ENCODE measurements at places on chromosomes 3 and 15. TPM values are rescaled to one million over a fixed set of nuclear protein-coding genes. Genes with fewer than 3 reads are reported as not detected.
A peak's percentile ranks its signal among the peaks of the same experiment; 100 is the strongest.

Gene CPLX3
- total RNA-seq, result 0.18 TPM

Gene ERC2
- total RNA-seq, result not detected

- no peak overlapping the region for H3K4me3 ChIP-seq
- no peak overlapping the region for H3K27ac ChIP-seq
- DNase-seq, result no peak
- no peaks in the 10 kb centered on the region for H3K36me3 ChIP-seq
Observed at GRCh38 chr3:55870594-55870993, 383.5 kb upstream of the WNT5A start.

GRCh38 chr15:70045045-70045444, 52.7 kb downstream of the TLE3 start:
- no peak overlapping the region for H3K4me3 ChIP-seq
- H3K4me1 ChIP-seq, result no peaks in the 10 kb centered on the region
- H3K36me3 ChIP-seq, result peaks cover 2% of the 10 kb centered on the region
- no peak overlapping the region for H3K27ac ChIP-seq

Gene HEMK1
- 49.6 TPM for total RNA-seq

- H3K4me1 ChIP-seq, result no peaks in the 10 kb centered on the region
- DNase-seq, result no peak
- no peaks in the 10 kb centered on the region for H3K36me3 ChIP-seq
- H3K27me3 ChIP-seq, result no peaks in the 10 kb centered on the region
- H3K27ac ChIP-seq, result no peak overlapping the region
- no peak overlapping the region for H3K4me3 ChIP-seq
Observed at GRCh38 chr3:22569570-22569969, 633.6 kb upstream of the UBE2E2 start.

Gene CYP1A1
- 2.1 TPM for total RNA-seq

DNA sequence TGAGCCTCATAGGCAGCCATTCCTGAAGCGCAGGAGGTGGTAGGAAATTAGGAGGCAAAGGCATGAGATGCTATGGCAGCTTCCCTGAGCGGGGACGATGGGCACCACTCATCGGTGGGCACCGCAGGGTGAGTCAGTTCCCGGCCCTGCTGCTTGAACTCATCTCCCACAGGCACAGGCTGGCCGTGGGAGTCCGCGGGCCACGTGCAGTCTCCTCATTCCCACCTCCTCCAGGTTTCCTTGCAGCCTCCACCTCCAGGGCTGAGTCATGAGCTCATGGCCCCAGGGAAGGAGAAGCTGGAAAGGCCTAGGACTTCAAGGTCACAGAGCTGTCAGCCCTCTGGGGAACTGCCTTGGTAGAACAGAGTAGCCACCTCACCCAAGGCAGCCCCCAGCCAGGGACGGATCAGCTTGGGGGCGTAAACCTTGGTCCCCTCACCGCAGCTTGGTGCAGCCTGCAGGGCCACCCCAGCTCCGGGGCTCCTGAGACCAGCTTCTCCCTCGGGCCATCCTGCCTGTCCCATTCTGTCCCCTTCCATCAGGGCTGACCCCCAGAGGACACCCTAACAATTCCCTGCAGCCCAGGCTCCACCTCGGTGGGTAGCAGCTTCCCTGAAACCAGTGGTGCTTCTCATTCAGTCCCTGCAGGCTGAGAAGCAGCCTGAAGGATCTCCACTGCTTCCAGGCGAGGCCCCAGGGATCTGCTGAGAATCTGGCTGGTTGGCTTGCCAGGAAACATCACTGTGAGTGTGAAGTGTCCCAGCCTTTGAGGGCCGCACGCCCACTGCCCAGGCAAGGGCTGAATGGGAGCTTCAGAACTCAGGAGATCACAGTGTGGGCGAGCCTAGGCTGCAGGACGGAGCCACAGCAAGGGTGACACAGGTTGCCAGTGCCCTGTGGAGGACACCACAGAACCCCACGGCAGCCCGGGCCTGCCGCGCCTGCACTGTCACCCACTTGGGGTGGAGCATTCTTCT, 150.7 kb upstream of the MEF2A start:
- no peak overlapping the region for H3K27ac ChIP-seq
- no peak overlapping the region for H3K4me3 ChIP-seq
- DNase-seq, result no peak
- no peaks in the 10 kb centered on the region for H3K4me1 ChIP-seq

Gene SYNM
- total RNA-seq, result 5.5 TPM

DNA sequence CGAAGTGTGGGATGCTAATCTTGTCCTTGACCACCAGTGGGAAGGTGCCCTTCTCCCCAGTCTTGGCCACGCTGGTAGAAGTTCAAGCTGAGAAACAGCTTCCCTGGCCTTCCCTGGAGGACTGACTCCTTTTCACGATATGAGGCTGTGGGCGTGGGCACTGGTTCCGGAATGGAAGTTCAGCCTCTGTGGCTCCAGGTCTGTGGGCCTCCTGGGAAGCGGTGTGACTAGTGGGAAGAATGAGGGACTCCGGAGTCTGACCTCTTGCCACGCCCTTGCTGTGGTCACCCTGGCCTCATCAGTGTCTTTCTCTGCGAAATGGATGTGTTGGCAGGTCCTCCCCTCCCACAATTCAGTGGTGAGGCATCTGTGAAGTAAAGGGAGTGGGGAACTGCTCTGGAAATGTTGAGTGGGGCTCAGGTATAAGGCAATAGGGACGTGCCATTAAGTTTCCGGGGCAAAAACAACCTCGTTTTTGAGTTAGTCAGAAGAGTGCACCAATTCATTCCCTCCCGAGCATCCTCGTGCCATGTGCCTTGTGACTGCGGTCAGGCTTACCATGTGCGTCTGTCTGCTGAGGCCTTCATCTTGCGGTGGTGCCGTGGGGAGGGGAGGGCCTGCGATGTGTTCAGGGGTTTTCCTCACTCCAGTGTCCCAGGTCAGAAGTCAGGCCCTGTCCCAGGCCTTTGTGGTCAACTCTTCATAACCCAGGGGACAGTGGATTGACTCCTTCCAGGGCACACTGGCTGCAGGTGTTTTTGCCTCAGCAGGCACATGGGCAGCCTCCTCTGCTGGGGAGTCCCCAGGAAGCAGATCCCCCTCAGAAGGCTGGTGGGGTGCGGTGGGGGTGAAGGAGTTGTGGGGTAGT, 11.8 kb upstream of the SEC13 start:
- H3K36me3 ChIP-seq, result no peaks in the 10 kb centered on the region
- no peak overlapping the region for H3K4me3 ChIP-seq
- DNase-seq, result no peak
- peaks cover 25% of the 10 kb centered on the region for H3K27me3 ChIP-seq
- no peak overlapping the region for H3K27ac ChIP-seq
- peaks cover 4% of the 10 kb centered on the region for H3K4me1 ChIP-seq

GRCh38 chr3:78455712-78456433, 1311.9 kb downstream of the ROBO1 start:
- H3K27ac ChIP-seq, result no peak overlapping the region
- no peaks in the 10 kb centered on the region for H3K27me3 ChIP-seq
- H3K36me3 ChIP-seq, result no peaks in the 10 kb centered on the region
- H3K4me3 ChIP-seq, result no peak overlapping the region
- H3K4me1 ChIP-seq, result no peaks in the 10 kb centered on the region

DNA sequence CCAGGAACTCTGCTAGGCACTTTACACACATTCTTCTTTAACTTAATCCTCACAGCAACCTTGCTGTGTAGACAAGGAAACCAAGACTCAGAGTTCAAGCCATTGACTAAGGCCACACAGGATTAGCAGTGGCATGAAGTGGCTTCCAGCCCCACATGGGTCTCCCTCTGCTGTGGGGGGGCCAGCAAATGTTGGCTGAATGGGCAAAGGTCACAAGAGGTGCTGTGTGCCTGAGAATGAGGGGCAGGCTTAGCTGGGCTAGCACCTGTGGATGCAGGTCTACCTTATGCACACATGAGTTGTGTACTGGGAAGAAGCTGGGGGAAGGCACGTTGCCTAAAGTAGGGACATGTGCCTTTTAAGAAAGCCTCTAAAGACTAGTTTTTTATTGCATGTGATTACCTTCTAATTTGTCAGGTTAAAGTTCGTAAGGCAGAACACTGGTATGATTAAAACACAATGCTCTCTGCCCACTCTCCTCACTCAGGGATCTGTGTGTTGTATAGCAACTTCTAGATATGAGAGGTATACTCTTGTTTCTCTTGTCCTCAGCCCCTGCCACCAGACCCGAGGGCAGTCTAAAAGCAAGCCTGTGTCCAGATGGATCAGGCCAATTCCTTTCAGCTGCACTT, 10.9 kb downstream of the BAHD1 start:
- H3K27ac ChIP-seq, result peak overlapping the region; percentile 85
- H3K36me3 ChIP-seq, result peaks cover 2% of the 10 kb centered on the region
- H3K27me3 ChIP-seq, result no peaks in the 10 kb centered on the region
- H3K4me3 ChIP-seq, result no peak overlapping the region

- no peak for DNase-seq
- H3K4me3 ChIP-seq, result no peak overlapping the region
- H3K36me3 ChIP-seq, result no peaks in the 10 kb centered on the region
- H3K4me1 ChIP-seq, result no peaks in the 10 kb centered on the region
- H3K27me3 ChIP-seq, result no peaks in the 10 kb centered on the region
- H3K27ac ChIP-seq, result no peak overlapping the region
Observed at GRCh38 chr15:83833569-83833968, 179.6 kb downstream of the ADAMTSL3 start.

DNA sequence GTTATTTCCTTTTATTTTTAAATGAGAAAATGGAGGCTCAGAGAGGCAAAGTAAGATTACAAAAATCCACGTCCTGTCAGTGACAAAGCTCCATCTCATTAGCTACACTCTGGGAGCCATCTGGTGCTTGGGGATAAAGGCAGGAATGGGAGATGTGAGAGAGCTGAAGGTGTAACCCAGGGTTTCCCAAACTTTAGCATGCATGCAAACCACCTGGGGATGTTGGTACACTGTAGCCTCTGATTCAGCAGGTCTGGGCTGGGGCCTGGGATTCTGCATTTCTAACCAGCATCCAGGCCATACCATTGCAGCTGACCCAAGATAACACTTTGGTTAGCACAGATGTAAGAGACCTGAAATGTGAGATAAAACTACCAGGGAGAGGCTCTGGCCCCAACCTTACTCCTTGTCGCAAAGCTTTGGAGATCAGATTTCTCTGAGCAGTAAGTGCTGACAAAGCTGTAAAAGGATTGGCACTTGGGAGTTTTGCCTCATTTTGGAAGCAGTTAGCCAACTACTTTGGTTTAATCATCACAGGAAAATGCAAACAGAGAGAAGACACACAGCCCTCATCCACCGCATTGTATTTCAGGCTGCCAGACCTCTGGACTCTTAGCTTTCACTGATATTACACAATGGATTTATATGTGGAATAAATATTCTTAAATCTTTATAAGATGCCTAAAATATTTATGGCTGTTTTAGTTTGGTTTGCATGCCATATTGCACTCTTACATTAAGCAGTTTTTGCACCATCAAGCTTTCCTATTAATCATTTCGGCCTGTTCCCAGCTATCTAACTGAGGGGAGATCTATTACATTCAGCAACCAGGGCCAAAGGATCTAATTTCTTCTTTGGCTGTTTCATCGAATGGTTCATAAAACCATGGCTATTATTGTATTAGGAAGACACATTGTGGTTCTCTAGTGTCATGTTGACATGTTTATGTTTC, 263.0 kb downstream of the EBLN2 start:
- no peak overlapping the region for H3K4me3 ChIP-seq
- DNase-seq, result no peak
- H3K27me3 ChIP-seq, result no peaks in the 10 kb centered on the region
- no peaks in the 10 kb centered on the region for H3K36me3 ChIP-seq
- no peaks in the 10 kb centered on the region for H3K4me1 ChIP-seq

GRCh38 chr3:44511238-44511566, 33.7 kb upstream of the ZNF445 start:
- peaks cover 21% of the 10 kb centered on the region for H3K36me3 ChIP-seq
- peaks cover 1% of the 10 kb centered on the region for H3K27me3 ChIP-seq
- H3K4me3 ChIP-seq, result peak overlapping the region; percentile 85

Gene TMEM266
- total RNA-seq, result not detected

Gene PCLAF
- total RNA-seq, result 110 TPM

DNA sequence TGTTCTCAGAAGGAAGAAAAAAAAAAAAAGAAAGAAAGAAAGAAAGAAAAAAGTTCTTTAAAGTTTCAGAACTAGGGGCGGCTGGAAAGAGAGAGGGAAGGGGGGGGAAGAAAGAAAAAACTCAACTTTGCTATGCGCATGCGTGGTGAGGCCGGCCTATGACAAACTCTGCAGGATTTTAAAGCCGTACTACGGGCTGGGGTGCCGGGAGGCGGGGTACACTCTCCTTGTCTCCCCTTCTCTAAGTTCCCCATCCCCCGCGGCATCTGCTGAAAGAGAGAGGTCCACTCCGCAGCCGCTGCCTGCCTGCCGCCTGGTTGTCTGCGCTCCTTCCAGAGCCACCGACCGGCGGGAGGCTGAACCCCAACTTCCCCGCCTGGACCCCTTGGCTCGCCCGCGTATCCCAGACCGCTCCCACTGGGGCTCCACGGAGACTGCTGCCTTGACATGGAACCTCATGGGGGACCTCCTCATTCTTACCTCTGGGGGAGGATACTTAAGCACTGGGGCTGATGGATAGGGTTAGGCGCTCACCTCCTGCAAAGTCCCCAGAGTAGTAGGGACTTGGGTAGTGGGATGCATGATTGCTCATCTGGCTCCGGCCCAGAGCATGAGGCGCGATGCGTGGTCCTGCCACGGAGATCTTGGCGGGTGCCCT, 1.4 kb upstream of the WNT5A start:
- H3K27me3 ChIP-seq, result peaks cover 64% of the 10 kb centered on the region
- peaks cover 16% of the 10 kb centered on the region for H3K4me1 ChIP-seq
- no peak for DNase-seq
- H3K36me3 ChIP-seq, result no peaks in the 10 kb centered on the region

Gene COPG1
- total RNA-seq, result 157 TPM

GRCh38 chr3:159749406-159749805, 239.2 kb upstream of the IL12A start:
- H3K36me3 ChIP-seq, result no peaks in the 10 kb centered on the region
- no peaks in the 10 kb centered on the region for H3K4me1 ChIP-seq
- H3K27ac ChIP-seq, result no peak overlapping the region
- no peak for DNase-seq

Gene TRH
- total RNA-seq, result not detected

- DNase-seq, result peak; percentile 78
- peaks cover 36% of the 10 kb centered on the region for H3K36me3 ChIP-seq
- peaks cover 18% of the 10 kb centered on the region for H3K27me3 ChIP-seq
- peak within 1 kb of the TSS; percentile 96 for H3K27ac ChIP-seq
Observed at GRCh38 chr15:75842722-75843677, at the start of gene UBE2Q2. Gene UBE2Q2, plus strand, starts transcription at chr15:75843447. Its CDS starts 220 bp downstream, at chr15:75843667.

- peaks cover 18% of the 10 kb centered on the region for H3K4me1 ChIP-seq
- H3K27ac ChIP-seq, result no peak overlapping the region
Observed at GRCh38 chr15:85351965-85352364, 28.4 kb upstream of the AKAP13 start.

DNA sequence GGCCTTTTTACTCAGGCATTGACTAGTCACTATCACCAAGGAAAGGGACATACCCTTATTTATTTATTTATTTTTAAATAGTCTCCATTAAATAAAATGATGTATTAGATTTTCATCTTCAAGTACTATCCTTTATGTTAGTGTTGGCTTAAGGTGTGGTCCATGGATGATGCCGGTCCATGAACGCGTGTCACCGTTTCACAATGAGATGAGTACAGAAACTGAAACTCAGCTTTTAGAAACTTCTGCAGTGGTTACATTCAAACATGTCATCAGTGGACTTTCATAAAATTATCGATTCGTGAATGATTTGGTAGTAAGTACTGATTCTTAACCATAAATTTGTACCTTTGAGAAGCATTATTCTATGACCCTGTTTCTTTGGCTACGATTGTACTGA, 166.6 kb downstream of the SATB1 start:
- H3K36me3 ChIP-seq, result no peaks in the 10 kb centered on the region
- H3K4me3 ChIP-seq, result no peak overlapping the region
- DNase-seq, result no peak
- no peak overlapping the region for H3K27ac ChIP-seq

Data from activated CD4-positive, alpha-beta memory T cell treated with anti-CD3 and anti-CD28 coated beads, Interleukin-2, amount 10 ng/mL, durations not matched to agents 7 days and 5 days (primary cell).